Vagina (tissue), 2 donors: ENCODE measurements at places on chromosomes 4 and X. TPM values are rescaled to one million over a fixed set of nuclear protein-coding genes. Genes with fewer than 3 reads are reported as not detected.

The SH3TC1 gene
- 50.6 TPM for total RNA-seq

DNA sequence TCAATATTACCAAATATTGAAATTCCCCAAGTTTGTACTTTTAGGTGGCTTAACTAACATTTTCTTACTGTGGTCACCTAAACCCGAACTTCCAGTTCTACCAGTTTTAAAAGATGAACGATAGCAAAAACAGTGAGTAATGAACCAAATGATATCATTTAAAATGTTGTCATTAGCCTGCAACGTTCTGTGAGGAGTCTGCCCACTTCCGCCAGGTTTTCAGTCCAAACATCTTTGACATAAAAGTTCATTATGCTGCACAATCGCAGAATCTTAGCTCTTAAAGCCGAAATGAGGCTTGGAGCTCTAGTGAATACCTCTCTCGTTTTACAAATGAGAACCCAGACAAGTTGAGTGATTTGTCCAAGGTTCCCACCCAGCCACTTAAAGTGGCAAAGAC lies 762 bp downstream of the PIGA start:
- H3K36me3 ChIP-seq: peaks cover 7% of the 10 kb centered on the region
- H3K27me3 ChIP-seq: no peaks in the 10 kb centered on the region
- H3K4me3 ChIP-seq: peak overlapping the region; percentile 56
- no peak for DNase-seq
- peaks cover 13% of the 10 kb centered on the region for H3K4me1 ChIP-seq

DNA sequence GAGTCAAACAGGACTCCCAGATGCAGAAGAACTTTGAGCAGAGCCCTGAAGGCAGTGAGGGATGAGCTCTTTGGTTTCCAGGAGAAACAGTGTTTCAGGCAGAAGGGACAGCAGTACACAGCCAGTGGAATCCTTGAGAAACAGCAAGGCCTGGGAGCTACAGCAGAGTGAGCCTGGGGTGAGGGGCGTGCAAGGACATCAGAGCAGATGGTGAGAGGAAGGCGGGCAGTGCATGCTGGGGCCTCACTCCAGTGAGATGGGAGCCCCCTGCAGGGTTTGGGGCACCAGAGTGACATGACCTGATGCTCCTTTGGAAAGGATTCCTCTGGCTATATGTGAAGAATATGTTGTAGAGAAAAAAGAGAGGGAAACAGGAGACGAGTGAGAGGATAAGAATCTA lies 98.1 kb upstream of the EGFL6 start:
- no peaks in the 10 kb centered on the region for H3K4me1 ChIP-seq
- no peak for DNase-seq
- H3K27me3 ChIP-seq: no peaks in the 10 kb centered on the region
- H3K36me3 ChIP-seq: no peaks in the 10 kb centered on the region
- H3K4me3 ChIP-seq: no peak overlapping the region

DNA sequence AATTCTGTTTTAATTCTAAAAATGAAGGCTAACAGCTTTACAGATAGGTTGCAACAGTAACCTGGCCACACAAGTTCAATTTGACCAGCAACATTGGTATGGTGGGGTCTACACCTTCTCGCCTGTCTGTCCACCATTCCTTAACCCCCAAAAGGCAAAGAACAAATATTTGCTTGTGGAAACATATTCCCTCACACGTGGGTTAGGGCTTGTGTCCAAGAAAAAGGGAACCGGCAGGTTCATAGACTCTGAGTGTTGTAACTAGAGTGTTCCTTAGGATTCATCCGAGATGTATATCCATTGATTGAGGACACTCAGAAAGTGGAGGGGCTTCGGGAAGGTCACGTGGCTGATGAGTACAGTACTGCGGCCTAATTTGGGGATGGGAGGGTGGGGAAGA lies 54.1 kb downstream of the C4orf51 start:
- DNase-seq: no peak
- H3K36me3 ChIP-seq: no peaks in the 10 kb centered on the region
- peaks cover 38% of the 10 kb centered on the region for H3K4me1 ChIP-seq
- H3K27me3 ChIP-seq: no peaks in the 10 kb centered on the region
